NCI-H774 (cell line): ENCODE measurements at places on chromosomes 1 and 21.

DNA sequence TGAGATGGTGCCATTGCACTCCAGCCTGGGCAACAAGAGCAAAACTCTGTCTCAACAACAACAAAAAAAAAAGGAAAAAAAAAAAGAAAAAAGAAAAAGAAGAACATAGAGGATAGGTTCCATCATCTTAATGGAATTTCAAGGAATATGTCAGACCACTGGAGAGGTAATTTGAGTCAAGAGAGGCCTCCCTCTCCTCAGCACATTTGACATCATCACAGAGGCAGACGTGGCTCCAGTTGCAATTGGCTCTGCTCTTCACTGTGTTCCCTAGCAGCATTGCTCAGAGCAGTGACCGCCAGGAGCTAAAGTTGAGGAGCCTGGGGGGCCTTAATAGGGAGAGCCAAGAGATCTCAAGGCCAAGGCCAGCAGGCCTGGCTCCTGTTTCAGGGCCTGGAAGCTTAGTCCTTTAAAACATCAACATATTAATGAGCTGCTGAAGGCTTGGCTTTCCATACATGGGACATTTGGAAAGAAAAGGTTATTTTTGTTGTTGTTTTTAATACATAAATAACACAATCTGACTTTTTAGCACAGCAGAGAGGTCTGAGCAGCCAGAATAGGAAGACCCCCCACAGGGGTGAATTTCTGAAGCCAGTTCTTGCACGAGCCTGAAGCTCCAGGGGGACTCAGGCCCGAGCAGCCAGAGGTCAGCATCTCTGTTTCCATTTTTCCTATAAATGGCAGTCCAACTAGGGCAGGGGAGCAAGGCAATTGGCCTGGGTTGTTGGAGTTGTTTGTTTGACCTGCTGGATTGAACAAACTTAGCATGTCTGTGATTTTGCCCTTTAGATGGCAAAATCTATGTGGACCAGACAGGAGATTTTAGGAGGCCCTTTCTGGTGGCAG lies 118.3 kb upstream of the FGGY start:
- DNase-seq: no peak

DNA sequence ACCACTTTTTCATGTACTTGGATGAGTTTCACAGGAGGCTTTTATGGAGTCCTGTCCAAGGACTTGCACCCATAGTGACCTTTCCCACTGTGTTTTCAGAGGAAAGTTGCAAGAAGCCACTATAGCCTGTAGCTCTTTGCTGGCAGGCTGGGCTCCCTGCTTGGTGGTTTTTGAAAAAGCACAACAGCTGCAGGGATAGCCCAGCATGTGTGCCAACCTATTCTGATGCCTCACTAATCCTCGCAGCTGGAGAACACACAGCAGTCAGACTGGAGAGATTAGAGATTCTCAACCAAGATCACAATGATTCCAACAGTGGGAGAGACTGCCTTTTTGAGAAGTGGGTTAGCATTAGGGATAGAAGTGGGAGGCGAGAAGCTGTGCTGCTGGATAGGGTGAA lies 24.1 kb upstream of the ARHGEF11 start:
- no peak for DNase-seq

DNA sequence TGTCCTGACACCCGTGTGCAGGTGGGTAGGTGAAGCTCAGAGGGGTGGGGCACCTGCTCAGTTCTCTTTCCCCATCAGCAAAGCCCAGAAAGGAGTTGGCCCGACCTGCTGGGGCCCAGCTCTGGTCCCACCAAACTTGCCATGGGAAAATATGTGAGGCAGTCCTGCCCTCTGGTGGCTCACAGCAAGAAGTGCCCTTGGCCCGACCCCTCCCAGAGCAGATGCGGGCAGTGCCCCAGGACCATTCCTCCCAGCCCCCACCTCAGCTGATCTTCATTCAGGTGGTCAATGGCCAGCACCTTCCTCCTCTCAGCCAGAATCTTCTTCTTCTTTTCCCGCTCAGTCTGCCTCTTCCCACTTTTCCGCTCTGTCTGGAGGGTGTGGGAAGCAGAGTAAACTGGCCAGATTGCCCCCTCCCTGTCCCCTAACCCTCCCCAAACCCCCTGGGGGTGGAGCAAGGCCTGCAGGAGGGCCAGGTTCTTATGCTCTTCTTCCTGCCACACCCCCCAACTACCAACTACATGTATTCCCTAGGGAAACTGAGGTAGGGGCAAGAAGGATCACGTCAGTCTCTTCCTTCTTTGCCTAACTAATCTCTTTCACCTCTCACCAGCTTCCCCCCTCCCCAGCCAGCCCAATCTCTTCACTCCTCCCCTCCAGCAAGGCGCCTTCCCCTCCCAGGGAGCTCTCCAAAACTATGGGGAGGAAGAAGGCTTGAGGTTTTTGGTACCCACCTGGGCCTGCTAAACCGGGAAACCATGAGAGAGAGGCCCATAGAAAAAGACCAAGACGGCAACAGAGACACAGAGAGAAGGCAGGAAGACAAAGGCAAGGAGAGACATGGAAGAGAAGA lies 15.6 kb downstream of the TNNT2 start:
- peak; percentile 10 for DNase-seq

DNA sequence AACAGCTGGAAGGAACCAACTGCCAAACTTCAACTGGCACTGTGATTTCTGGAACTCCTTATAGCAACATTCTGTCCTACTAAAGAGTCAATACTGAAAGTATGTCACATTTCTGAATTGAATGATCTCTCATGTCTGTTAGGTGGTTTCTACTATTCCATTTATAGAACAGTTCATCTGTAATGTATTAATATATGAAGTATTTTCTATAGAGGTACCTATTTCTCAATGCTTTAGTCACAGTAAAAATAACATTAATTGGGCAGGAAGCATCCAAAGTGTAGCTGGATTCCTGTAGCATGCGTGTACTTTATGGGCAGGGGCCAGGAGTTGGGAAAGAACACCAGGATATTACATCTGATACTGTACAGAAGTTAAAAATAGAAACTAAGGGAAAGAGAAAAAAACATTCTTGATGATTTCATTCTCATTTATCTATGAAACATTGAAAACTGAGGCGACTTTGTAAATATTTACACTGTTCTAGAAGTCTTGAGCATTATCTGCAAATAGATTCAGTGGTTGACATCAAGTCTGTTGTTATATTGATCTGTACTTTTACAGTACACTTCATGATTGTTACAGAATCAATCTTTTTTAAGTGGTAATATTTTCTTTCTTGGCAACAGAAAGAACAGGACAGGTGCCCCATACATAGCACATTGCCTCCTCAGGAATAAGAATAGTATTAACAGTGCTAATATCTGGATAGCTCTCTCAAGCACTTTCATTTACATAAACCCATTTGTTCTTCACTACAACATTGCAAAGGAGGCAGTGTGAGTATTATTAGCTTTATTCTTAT lies 6.2 kb upstream of the ZNF281 start:
- DNase-seq: no peak

- no peak for DNase-seq
These were observed 144.0 kb upstream of the PLXNA2 start for GRCh38 chr1:208387908-208388811.

DNA sequence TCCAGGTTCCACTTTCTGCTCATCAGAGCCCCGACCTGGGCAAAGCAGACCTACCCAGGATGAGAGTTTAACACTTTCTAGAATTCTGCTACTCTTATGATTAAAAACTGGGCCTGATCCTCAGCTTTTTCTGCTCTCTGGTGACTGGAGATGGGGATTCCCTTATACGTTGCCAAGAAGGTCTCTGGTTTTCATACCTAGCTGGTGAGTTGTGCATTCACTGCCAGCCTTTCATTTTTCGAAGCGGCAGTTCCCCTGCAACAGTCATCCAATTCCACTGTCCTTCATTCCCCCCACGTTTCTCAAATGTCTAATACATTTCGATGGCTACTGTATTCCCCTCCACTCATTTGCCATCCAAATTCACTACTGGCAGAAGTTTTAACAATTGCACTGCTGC lies 135.3 kb downstream of the ADSS2 start:
- no peak for DNase-seq

GRCh38 chr1:110433213-110433612 lies 17.7 kb upstream of the PROK1 start:
- DNase-seq: no peak

DNA sequence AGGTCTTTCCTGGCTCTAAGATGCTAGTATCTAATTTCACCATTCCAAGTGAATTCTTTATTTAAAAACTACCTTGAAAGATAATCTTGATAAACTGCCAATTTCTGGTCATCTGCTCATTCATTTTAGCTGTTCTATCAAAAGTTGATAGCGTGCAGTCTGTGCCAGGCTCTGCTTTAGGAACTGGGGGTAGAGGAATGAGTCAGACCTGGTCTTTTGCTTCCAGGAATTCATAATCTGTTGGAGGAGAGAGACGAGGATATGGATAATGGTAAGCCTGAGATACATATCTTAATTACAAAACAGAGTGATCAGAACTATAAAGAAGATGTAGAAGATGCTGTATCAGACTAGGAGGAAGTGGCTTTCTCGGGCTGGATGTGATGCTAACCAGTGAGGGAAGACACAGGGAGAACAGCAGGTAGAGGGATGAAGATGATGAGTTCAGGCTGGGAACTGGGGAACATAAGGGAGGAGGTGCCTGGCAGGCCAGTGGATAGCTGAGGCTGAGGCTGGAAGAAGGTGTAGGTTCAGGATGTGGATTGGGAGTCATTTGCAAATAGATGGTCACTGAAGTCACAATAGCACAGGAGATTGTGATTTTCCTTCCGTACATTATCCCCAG lies 12.3 kb upstream of the PHC2 start:
- DNase-seq: no peak

- DNase-seq: no peak
These were observed 8.8 kb downstream of the USP16 start for GRCh38 chr21:29033301-29033700.

- DNase-seq: no peak
These were observed 16.7 kb upstream of the COL6A2 start for GRCh38 chr21:46081022-46081861.

- DNase-seq: peak; percentile 13
These were observed 648 bp downstream of the FAM76A start for GRCh38 chr1:27726173-27727044.

DNA sequence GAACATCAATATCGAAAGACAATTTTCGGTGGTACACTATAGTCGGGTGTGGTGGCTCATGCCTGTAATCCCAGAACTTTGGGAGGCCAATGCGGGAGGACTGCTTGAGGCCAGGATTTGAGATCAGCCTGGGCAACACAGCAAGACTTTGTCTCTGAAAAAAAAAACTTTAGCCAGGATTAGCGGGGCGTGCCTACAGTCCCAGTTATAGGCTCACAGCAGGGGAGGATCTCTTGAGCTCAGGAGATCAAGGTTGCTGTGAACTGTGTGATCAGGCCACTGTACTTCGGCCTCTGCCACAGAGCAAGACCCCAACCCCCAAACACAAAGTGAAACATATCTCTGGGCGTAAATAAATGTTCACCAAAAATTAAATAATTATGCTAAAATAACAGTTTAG lies 1.6 kb downstream of the TADA1 start:
- no peak for DNase-seq

- peak; percentile 4 for DNase-seq
These were observed 4.3 kb upstream of the CLEC20A start for GRCh38 chr1:178500936-178501554.

DNA sequence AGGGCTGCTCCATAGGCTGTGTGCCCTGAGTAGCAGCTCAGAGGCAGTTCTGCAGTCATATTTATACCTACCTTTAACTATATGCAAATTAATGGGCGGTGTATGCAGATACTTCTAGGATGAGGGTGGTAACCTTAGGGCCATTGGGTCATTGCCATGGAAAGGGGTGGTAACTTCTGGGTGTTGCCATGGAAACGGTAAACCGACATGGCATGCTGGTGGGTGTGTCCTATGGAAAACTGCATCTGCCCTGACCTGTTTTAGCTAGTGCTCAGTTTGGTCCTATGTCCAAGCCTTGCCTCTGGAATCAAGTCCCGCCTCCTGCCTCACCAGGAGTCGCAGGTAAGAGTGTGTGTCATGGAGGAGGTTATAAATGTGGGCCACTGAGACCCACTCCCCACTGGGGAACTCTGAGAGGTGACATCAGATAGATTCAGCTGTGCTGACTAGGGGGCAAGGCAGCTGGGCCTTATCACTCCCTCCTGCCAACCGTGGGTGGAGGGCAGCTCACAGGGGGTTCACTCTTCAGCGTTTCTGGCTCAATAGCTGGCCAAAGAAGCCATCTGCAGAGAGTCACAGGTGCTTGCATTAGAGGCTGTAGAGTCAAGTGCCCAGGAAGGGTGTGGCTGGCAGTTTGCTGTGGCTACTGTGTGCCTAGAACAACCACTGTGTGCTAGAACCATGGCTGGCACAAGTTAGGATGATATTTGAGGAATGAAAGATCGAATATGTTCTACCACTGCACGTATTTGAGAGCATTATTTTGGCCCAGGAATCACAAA lies 19.0 kb downstream of the BACE2 start:
- peak; percentile 28 for DNase-seq
